ENCODE measurements at places on chromosomes 7 and 10. TPM values are rescaled to one million over a fixed set of nuclear protein-coding genes. Genes with fewer than 3 reads are reported as not detected.
A peak's percentile ranks its signal among the peaks of the same experiment; 100 is the strongest.

Gene KCP
- total RNA-seq = 0.52 TPM

DNA sequence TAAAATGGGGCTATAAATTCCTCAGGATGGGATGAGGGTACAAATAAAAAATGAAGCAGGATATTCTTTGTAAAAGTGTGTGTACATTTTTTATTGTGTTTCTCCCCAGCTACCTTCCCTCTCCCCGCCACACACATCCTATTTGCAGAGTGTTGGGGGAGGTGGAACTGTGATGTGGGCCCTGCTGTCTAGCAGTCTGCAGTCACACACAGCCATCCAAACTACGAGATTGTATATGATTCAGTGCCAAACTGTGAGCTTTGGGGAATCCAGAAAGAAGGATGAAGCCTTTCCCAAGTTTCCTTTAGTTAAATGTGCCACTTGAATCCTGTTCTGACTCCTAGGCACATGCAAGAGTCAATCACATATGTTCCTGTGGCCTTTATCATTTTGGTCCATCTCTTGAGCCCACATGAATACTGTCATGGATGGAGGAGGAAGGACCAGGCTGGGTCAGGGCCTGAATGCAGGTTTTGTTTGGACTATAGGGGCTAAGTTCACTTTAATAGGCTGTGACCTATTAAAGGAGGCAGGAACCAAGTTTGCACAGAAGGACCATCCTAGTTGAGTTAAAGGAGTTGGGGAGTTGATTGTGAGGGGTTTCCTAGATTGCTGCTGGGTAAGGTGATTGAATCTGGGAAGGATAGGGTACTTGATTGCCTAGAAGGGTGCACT is 1.1 kb upstream of the SEMA4G start:
- DNase-seq = no peak

DNA sequence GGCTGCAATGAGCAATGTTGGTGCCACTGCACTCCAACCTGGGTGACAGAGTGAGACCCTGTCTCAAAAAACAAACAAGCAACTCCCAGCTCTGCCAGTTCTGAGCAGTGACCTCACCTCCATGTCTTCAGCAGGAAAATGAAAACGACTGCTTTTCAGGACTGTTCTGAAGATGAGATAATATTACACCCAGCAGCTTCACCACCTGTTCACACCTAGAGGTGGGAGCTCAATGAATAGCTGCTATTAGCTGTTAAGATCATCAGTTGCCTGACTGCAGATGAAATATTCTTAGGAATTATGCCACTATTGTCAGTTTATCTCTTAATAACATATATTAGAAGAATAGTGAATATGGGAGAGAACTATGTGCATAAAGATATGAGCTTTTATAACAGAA is 48.4 kb upstream of the CYTH3 start:
- no peak for DNase-seq

GRCh38 chr10:112213098-112213823 is 29.7 kb upstream of the GPAM start:
- no peak for DNase-seq

Gene MKI67
- 333 TPM for total RNA-seq

- DNase-seq = no peak
Observed at GRCh38 chr7:157397731-157398691, 61.2 kb downstream of the DNAJB6 start.

DNA sequence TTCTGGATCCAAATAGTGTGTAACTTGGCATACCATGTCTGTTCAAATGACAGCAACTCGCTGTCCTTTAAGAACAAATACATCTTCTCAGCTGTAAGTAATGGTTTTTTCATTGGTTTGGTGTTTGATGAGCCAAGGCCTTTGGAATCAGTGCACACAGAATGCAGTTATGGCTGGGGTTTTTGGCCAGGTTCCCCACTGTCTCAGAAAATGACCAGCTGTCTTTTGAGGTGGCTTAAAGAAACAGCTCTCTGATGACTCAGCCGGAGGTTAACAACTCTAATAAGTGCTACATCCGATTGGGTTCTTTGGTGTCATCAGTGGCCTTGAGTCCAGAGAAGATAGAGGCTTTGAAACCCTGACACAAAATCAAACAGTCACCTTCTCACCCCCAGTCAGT is 688.4 kb downstream of the REEP3 start:
- no peak for DNase-seq

- DNase-seq = no peak
Observed at GRCh38 chr10:16857419-16857818, 40.2 kb upstream of the RSU1 start.

- peak; percentile 34 for DNase-seq
Observed at GRCh38 chr10:46223626-46224413, 63.0 kb upstream of the ANTXRL start.

GRCh38 chr7:101140746-101141382 is 13.4 kb upstream of the AP1S1 start:
- no peak for DNase-seq

- no peak for DNase-seq
Observed at GRCh38 chr7:70432567-70433001, 699.4 kb upstream of the GALNT17 start.

DNA sequence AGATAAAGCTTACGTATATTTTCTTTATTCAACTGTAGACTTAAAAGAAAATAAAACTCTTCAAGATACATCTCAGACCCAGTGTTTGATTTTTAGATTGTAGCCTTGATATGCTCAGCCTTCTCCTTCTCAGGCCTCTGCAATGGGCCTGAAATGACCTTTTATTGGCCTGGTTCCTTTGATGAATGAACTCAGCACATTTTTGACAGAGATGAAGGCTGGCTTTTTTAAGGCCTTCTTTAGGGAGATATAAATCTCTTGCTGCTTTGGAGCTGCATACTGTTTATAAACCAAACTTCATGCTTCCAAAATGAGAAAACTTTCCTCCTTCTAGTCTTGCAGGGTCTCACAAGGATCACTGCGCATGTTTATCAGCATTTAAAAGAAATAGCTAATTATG is 1049.8 kb downstream of the LRMDA start:
- no peak for DNase-seq

GRCh38 chr10:103929381-103929921 is 11.5 kb upstream of the STN1 start:
- no peak for DNase-seq

Gene SLC13A1
- not detected for total RNA-seq

Measured in activated CD8-positive, alpha-beta memory T cell treated with anti-CD3 and anti-CD28 coated beads, Interleukin-2, amount 10 ng/mL, durations not matched to agents 7 days and 5 days (primary cell).